ENCODE measurements at places on chromosomes 6 and 20.

- no peak for DNase-seq
These were observed 9.2 kb downstream of the KCNG1 start for GRCh38 chr20:51013577-51014330.

DNA sequence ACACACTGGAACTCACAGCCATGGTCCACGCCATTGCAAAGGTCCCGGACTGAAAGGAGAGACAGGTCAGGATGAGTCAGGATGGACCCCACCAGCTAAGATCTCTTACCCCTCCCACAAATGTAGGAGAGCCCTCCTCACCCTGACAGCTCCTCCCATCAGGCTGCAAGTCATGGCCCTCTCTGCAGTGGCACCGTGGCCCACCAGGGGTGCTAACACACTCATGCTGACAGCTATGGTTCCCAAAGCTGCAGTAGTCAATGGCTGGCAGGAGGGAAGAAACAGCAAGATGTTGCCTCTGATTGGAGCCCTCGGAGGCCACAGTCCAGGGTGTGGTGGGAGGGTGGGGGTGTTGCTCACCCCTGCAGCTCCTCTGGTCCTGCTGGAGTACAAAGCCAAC, 5.7 kb upstream of the RBPJL start:
- peak; percentile 30 for DNase-seq

GRCh38 chr6:76587271-76587670, 514.8 kb upstream of the IMPG1 start:
- DNase-seq = no peak

DNA sequence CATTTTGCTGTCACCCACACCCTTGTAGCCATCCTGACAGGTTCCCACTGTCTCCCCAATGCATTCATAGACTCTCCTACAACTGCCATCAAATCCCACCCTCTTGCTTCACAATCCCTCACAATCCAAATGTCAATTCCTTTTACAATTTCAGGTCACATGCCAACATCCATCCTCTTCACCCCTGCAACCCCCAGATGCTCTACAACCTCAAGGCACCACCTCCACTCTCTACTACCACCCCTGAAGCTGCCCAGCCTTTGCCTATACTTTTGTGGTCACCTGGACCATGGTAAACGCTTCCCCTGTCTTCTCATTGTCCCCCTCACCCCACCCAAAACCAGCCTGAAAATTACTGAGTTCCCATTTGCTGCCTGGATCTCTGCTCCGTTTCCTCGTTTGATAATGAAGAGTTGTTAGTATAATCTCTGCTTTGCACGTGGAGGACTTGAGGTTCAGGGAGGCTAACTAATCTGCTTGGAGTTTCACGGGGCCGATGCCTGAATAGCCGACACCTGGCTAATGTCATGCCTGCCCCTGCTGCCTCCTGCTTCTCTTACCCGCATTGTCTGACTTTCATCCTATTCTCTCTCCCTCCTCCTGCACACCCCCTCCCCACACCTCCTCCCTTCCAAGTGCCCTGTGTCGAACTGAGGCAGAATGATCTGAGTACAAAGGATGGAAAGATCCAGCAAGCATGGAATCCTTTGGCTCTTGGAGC, 82.4 kb upstream of the TOX2 start:
- DNase-seq = no peak

- peak; percentile 79 for DNase-seq
These were observed 682 bp downstream of the BRD2 start for GRCh38 chr6:32968867-32969684.

GRCh38 chr6:165167861-165168260, 141.5 kb downstream of the C6orf118 start:
- DNase-seq = no peak

DNA sequence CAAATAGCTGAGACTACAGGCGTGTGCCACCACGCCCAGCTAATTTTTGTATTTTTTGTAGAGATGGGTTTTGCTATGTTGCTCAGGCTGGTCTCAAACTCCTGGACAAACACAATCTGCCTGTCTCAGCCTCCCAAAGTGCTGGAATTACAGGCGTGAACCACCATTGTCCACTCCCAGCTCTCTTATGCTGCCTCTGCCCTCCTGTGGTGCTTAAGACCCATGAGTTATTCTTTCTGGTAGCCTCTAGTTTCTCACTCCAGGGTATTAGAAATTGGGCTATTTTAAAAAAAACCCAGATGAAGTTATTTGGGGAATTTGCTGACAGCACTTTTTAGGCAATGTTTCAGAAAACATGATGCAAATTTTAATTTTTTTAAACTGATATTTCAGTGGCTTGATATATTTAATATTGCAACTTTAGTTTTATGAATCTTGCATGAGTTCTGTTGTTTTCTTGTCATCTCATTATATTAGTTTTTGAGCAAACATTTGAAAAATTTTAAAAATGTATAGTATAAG, 114.0 kb upstream of the FOXO3 start:
- DNase-seq = no peak

GRCh38 chr20:24842918-24843715, 106.0 kb upstream of the CST7 start:
- no peak for DNase-seq

- DNase-seq = no peak
These were observed 42.3 kb upstream of the FRMD1 start for GRCh38 chr6:168121303-168121665.

- no peak for DNase-seq
These were observed 296.7 kb downstream of the TFAP2C start for GRCh38 chr20:56925831-56926170.

- no peak for DNase-seq
These were observed 601.2 kb downstream of the CDH26 start for GRCh38 chr20:60559462-60559861.

DNA sequence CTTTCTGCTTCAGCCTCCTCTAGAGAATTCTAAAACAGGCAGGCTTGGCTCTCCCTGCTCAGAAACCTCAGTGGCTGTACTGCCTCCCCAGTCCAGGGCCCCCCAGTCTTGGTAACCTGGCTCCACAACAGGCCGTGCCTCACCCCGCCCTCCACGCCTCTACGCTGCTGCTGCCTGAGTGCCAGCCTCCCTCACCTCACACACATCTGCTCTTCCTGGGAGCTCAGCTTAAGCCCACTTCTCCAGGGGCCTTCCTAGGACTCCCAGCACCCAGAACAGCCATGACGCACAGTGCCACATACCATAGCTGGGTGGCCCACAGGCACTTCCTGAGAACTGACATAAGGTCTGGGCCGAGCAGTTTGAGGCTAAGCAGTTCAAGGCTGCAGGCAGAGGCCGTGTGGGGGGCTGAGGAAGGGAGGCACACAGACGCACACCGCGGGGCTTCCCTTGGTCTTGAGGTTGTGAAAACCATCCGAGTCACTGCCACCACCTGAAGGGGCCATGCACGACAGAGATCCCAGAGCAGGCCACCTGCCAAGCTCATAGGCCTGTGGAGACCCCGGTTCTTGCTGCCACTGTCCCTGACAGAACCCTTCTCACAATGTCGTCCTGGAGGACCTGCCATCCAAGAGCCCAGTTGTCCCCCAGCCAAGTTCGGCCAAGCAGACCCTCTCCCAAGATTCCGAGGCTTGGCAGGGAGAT, 42.6 kb downstream of the DSTN start:
- no peak for DNase-seq

DNA sequence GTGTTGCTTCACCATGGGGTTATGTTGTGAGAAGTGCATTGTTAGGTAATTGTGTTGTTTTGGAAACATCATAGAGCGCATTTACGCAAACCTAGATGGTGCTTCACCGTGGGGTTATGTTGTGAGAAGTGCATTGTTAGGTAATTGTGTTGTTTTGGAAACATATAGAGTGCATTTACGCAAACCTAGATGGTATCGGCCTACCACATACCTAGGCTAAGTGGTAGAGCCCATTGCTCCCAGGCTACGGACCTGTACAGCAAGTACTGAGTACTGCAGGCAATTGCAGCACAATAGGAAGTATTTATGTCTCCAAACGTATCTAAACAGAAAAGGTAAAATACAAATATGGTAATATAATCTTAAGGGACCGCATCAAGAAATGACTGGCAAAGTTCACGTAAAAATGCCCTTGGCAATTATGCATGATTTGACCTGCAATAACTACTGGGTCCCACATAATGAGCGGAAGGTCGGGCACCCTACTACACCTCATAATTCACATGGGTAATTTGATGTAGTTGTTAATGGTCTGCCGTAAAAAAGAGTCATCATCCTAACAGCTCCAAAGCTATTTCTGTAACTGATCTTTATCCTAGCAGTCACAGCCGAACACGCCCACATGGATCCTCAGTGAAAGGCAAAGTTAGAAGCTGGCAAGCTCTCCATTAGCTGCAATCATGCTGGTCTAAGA, 76.0 kb downstream of the RSPH3 start:
- DNase-seq = no peak

DNA sequence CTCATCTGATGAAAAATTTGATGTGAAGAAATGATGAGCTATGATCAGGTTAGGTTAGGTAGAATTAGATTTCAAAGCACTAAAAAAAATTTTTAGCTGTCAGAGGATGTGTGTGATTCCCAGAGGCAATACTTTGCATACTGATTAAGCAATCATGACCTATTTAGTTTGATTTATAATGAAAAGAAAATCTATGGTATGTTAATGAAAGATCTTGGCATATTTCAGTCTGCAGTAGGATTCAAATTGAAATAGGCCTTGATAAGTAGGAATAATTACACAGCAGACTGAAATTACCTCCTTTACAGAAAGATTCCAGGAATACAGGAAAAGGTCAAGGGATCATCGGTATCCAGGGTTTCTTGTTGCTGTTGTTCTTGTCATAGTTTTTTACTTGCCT, 69.3 kb downstream of the HDDC2 start:
- DNase-seq = no peak

- DNase-seq = no peak
These were observed 371.1 kb upstream of the POU3F2 start for GRCh38 chr6:98463038-98464000.

- no peak for DNase-seq
These were observed 26.5 kb upstream of the ID1 start for GRCh38 chr20:31578448-31579138.

DNA sequence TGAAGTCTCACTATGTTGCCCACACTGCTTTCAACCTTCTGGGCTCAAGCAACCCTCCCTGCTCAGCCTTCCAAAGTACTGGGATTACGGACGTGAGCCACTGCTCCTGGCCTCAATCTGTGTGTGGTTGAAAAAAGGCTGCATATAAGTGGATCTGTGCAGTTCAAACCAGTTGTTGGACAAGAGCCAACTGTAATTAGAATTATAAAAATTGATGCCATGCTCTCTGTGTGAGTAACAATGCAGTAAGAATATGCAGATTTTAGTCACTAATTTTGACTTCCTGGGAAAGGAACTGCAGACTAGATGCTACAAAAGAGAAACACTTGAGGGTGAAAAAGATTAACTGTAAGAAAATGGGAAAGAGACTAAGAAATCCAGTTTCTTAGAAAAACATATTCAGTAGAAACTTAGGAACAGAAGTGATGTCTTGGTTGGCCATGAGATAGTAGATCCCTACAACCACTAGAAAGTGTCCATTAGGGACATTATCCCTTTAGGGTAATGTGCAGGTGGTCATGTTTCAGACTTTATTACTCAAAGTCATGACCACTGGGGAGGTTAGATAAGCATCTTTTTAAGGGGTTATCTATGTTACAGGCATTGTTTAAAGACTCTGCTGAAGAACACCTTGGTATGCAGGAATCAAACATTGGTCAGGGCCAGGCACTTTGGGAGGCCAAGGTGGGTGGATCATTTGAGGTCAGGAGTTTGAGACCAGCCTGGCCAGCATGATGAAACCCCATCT, 26.3 kb downstream of the ITCH start:
- DNase-seq = peak; percentile 31

- no peak for DNase-seq
These were observed 54.2 kb downstream of the RALY start for GRCh38 chr20:34047917-34048316.

DNA sequence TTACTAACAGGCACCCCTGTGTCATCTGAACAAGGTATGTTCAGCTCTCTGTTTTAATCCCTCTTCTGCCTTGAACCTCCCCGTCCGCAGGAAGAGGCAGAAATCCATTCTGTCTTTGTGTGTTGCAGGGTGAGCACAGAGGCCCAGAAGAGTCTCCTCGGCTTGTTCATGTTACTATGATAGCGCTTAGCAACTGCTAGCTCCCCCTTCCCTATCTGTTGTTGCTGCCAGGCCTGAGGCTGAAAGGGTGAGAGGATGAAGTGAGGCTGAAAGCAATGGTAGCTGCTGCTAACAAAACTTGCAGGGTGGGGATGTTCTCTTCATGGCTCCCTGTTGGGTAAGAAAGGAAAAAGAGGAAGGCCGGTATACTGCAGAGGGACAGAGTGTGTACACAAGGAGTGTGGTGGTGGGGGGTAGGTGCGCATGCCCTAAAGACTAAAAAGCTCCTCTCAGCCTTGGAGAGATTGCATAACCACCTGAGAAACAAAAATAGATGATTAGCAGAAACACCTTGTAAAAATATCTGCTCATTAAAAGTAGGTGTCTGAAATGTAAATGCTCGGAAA, 55.2 kb upstream of the CITED2 start:
- DNase-seq = no peak

DNA sequence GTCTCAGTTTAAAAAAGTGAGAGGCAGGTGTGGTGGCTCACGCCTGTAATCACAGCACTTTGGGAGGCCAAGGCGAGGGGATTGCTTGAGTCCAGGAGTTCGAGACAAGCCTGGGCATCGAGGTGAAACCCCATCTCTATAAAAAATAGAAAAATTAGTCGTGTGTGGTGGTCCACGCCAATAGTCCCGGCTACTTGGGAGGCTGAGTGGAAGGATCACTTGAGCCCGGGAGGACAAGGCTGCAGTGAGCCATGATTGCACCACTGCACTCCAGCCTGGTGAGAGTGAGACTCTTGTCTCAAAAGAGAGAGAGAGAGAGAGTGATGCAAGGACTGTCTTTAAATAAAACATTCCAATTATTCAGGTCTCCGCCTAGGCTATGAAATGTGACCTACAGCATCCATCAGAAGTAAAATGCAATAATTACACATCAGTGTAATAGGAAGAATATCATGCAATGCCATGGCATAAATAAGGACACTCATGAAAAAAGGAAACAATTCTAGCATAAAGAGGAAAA, 81.5 kb downstream of the SH3BGRL2 start:
- DNase-seq = no peak

GRCh38 chr20:44172572-44172950, 14.4 kb downstream of the JPH2 start:
- no peak for DNase-seq

DNA sequence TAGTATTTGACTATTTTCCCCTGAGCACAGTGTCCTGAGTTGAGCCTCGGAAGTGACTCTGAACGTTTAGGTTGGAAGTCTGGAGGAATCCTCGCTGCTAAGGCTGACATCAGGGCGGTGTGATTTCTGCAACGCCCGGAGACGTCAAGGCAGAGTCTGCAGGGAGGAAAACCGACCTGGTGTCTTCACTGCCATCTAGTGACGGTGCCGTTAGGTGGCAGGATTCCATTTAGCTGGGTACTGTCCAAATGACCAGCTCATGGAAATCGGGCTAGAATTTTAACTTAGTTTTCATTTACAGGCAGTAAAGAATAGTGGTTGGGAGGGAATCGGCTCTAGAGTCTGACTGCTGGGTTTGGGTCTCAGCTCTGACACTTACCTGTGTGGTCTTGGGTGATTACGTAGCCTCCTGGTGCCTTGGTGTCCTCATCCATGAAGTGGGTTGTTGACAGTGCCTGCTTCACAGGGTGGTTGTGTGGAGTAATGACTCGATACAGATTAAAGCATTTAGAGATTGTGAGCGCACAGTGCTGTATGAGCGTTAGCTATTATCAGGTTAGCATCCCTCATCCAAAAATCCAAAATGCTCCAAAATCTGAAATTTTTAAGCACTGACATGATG, 35.0 kb downstream of the FOXF2 start:
- peak; percentile 45 for DNase-seq
